Activated CD8-positive, alpha-beta memory T cell treated with anti-CD3 and anti-CD28 coated beads for 1 hour (primary cell): ENCODE measurements at places on chromosomes 2 and 18.

GRCh38 chr18:47912343-47912742 lies 18.1 kb downstream of the SMAD2 start:
- no peak for DNase-seq

DNA sequence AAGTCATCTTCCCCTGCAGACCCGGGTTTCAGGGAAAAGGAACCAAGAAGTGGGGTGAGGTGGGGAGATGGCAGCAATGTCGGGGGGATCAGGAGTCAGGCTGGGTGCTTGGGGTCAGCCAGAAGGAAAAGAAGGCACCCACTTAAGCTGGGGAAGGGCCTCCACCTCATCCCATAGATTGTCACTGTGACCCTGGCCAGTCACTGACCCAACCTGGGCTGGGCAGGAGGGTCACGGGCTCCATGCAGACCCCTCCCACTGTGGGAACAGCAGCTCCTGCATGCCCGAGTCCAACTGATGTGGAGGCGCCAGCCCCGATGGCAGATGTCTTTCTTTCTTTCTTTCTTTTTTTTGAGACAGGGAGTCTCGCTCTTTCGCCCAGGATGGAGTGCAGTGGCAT lies 53.6 kb upstream of the HAAO start:
- DNase-seq: no peak

- DNase-seq: no peak
Measured at GRCh38 chr2:174703430-174703829, 60.8 kb downstream of the CHRNA1 start.

GRCh38 chr2:30177956-30178355 lies 31.1 kb downstream of the YPEL5 start:
- no peak for DNase-seq

- no peak for DNase-seq
Measured at GRCh38 chr18:66872277-66872676, 268.4 kb upstream of the CDH19 start.
